Activated CD4-positive, alpha-beta T cell treated with anti-CD3 and anti-CD28 coated beads for 1 hour (primary cell): ENCODE measurements at places on chromosomes 2 and 18.

GRCh38 chr2:42117923-42118753 is 51.0 kb upstream of the EML4 start:
- DNase-seq = no peak

DNA sequence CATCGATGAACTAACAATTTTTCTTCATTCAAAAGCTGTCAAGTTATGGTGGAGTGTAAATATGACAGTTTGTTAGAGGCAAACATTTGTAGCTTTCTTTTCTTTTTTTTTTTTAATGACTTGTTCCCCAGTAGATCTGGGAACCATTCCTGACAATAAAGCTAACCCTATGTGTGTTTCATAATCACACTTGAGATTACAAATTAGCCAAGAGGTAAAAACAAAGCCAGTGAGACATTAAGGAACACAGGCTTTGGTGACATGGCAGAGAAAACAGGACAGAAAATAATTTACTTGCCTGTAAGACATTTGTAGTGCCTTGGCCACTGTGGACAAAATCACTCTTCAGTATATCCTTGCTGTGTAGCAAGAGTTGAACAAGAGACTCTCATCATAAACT is 135.9 kb downstream of the UBE2E3 start:
- DNase-seq = no peak

- DNase-seq = no peak
Observed at GRCh38 chr18:66395671-66396218, 208.1 kb downstream of the CDH19 start.

GRCh38 chr2:126890551-126891450 is 7.9 kb upstream of the TEX51 start:
- no peak for DNase-seq

GRCh38 chr2:143162123-143162837 is 33.1 kb downstream of the ARHGAP15 start:
- peak; percentile 41 for DNase-seq

DNA sequence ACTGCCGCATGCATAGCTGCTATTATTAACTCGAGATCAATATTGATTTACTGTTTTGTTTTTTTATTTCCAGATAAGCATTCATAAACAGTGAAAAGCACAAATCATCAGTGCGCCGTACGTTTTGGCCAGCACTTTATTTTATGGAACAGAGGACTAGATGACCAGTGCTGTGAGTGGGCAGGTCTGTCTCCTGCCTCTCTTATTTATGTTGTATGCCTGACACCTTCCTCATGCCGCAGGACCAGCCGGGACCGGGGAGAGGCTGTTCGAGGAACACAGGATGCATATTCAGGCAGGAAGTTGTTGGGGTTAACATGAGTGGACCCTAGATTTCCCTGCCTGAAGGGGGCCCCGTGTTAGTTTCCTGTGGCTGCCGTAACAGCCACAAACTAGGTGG is 72.6 kb downstream of the AGAP1 start:
- no peak for DNase-seq
